Central memory CD8-positive, alpha-beta T cell (primary cell): ENCODE measurements at places on chromosomes 1 and 21.
A peak's percentile ranks its signal among the peaks of the same experiment; 100 is the strongest.

DNA sequence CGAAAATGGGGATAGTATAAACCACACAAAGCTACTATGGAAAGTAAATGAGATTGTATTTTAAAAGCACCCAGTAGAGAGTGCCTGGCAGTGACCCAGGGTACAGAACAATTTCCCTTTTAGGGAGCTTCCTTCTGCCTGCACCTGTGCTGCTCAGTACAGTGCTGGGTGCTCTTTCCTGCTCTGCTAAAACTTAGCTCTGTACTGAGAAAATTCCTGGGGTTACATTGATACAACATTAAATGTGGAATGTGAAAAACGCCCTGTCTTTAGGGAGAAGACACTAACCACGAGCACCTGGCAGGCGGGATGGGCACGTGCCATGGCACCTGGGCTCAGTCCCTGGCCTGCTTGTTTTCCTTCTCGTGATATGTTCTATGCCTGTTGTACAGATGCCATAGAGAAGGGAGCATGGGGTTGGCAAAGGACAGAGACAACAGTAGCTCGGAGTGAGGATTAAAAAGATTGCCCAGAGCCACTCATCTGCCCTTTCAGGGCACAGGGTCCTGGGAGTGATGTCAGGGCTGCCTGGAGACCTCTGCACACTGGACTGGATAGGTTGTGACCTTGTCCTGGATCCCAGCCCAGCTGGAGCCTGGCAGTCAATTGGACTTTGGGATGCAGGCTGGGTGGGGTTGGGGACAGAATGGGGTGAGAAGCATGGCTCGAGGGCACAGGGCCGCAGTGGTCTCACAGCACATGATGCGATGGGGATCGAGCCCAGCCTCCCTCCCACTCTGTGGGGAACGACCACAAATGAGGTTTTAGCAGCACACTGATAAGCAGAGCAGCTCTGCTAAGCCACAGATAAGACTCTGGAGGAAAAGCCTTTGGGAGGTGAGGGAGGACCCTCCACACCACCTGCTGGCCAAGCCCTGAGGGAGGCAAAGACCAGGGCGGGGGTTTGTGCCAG, 4.2 kb downstream of the SPATA46 start:
- no peak for DNase-seq

- DNase-seq: no peak
Observed at GRCh38 chr1:230066031-230066430, 1.0 kb upstream of the GALNT2 start.

DNA sequence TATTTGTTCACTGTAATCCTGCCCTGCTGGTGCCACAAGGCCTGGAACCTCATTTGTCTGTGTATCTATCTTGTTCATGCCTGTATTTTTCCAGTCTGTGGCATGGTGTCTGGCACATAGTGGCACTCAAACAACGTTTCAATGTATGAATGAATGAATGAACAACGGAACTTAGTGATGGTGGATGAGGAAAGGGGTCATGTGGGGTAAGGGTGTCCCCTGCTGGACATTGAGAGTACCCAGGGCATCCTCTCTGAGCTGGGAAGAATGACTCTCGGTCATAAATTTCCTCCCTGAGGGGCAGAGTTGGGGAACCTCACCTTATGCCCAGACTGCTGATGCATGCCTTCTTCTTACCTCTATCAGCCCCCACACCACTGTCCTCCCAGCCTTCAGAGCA, 18.9 kb upstream of the ZNF683 start:
- DNase-seq: peak; percentile 32

GRCh38 chr1:228082918-228083870, 686 bp downstream of the ARF1 start:
- no peak for DNase-seq

- DNase-seq: no peak
Observed at GRCh38 chr1:3076363-3076740, 7.3 kb downstream of the PRDM16 start.

GRCh38 chr1:14787604-14788003, 189.1 kb downstream of the KAZN start:
- no peak for DNase-seq

GRCh38 chr1:1315435-1315954, 7.1 kb downstream of the PUSL1 start:
- DNase-seq: no peak

DNA sequence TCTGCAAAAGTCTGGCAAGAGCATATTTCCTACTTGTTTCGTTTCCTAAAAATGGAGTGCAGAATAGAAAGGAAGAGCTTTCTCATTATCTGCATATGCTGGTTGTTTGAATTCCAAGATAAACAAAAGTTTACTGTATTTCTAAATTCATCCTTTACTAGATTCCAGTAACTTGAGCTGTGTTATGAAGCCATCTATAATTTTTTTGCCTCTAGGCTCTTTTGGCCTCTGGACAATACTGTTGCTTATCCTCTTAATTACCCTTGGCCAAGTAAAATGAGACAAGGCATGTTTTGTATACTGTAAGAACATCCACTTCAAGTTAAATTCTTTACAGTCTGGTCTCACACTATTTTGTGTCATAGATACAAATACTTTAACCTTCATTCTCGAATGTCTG, 45.6 kb upstream of the HFM1 start:
- no peak for DNase-seq

- DNase-seq: no peak
Observed at GRCh38 chr1:92458146-92458545, 28.6 kb downstream of the GFI1 start.

GRCh38 chr1:231162297-231162969, 575 bp downstream of the TRIM67 start:
- no peak for DNase-seq

DNA sequence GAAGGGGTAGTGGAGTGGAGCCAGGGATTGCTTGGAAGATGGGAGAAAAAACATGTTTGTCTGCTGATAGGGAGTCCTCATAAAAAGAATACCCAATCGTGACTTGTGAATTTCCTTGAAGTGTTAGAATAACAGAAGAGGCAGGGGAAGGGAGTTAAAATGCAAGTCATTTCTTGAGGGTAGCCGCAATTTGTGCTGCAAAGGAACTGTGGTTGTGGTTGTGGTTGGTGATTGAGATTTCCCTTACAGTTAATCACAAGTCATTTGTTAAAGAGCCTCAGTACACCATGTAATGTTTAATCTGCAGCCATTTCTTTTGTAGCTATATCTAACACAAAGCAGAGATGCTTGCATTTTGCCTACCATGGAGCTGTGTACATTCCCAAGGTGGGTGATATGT, 38.5 kb upstream of the EGLN1 start:
- DNase-seq: no peak

GRCh38 chr1:108113496-108113895, 86.6 kb downstream of the SLC25A24 start:
- DNase-seq: no peak

DNA sequence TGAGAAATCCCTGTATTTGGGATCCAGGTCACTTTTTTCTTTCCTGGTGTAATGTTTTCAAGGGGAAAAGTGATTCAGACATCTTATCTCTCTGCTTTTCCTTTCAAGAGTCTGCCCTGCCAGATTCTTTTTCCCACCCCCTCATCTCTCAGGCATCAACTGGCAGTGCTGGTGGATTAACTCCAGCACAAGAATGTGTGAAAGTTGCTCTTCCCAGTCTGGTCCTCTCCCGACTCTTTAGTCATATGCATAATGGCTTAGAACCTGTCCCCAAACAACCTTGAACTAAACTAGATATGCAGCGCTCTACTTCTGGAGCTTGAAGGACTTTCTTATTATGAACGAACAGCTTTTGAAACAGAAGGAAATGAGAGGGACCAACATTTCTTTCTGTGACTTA, 88.5 kb downstream of the SLC44A5 start:
- no peak for DNase-seq

GRCh38 chr21:34881839-34882371, 167.2 kb downstream of the RUNX1 start:
- no peak for DNase-seq

- DNase-seq: no peak
Observed at GRCh38 chr1:65357291-65357960, 48.1 kb downstream of the DNAJC6 start.

- no peak for DNase-seq
Observed at GRCh38 chr1:156500543-156500792, at the start of gene MEF2D. Gene MEF2D, minus strand, starts transcription at chr1:156500775. Its CDS starts 17,483 bp downstream, at chr1:156483292.

DNA sequence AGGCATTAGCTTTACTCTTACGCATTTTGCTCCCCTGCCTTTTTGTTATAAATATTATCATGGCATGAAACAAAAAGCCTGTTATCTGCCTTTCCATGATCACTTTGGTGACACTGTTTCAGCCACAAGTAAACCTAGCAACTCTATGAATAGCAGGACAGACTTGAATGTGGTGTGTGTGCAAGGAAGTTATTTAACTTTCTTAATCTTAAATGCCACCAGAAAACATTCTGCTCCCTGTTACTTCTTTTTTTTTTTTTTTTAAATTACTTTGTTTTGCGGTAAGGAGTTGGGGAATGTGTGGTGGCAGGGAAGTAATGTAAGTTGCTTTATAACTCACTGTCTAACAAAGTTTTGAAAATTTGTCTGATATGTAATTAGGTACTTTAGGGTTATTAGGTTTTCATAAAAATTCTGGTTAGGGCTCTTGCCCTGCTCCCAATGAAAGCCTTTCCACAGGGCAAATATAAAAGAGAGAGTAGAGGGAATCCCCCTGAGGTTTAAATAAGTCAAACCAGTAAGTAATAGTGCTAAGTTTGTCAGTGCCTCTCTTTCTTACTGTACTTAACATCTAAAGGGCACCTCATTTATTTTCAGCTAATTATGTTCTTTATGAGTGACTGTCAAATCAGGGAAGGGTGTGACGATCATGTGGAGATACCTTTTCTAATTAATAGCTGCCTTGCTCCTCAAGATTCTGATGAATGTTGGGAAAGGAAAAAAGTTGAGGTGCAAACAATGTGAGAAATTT, 39.5 kb downstream of the RASAL2 start:
- DNase-seq: no peak

GRCh38 chr1:5973771-5974170, 18.5 kb downstream of the NPHP4 start:
- no peak for DNase-seq

DNA sequence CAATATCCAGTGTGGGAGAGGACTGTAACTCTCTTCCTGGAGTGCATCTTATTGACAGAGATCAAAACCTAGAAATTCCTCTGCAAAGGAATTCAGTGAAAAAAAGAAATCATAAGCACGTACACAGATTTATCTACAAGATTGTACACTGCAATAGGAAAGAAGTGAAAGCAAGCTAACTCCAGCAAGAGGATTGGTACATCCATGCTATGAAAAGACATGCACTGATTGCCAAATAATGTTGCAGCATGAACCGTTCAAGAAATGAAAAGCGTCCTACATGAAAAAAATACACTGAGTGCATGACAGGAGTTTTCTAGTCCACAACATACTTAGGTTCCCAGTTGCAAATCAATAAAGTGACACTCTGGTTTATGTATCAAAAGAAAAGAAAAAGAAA, 1.9 kb upstream of the MGST3 start:
- DNase-seq: no peak

DNA sequence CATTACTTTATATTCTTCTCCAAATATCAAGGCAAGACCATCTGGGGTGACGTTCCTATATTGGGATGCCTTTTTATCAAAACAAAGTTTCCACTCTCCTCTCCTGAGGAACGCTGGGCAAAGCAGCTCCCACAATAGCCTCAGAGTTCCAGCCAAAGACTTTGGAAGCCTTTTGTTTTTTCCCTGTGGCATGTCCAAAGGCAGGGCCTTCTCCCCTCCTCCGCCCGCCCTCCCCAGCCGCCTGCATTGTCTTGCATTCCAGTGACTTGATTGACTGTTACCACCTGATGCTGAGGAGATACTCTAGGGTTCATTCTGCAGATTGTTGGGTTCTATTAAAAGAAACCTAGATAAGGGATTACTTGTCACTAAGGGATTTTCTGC, 43.5 kb downstream of the PROX1 start:
- DNase-seq: no peak

- no peak for DNase-seq
Observed at GRCh38 chr1:70348399-70349165, 5.9 kb downstream of the ANKRD13C start.

DNA sequence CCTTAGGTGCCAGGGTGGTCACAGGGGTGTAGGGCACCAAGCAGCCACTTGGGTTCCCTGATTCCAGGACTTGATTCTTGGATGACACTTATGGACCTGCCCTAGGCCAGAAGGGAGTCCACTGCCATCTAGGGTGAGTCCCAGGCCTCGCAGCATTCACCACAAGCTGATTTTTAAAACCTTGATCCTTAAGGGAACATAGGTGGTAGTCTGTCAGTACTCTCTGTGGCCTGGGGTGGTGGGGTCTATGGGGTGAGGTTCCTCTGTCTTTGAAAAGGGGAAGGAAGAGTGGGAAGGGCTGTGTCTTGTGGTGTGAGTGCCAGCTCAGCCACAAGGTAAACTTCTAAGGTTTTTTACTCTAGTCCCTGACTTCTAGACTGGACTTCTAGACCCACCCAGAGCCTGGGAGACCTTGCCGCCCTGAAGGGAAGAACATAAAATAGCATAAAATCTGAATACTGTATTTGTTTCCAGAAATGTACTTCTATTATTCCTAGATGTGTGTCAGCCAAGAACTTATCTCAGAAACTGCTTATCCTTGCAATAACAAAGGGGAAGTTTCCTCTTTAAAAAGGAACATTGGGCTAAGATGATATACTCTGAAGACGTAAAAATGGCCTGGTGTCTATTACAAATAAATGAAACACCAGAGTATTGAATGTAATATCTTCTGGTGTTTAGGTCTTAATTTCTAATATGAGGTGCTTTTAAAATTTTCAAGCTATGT, 757.3 kb downstream of the LTN1 start:
- DNase-seq: no peak
